ENCODE measurements at places on chromosomes 6 and 20.
A peak's percentile ranks its signal among the peaks of the same experiment; 100 is the strongest.

DNA sequence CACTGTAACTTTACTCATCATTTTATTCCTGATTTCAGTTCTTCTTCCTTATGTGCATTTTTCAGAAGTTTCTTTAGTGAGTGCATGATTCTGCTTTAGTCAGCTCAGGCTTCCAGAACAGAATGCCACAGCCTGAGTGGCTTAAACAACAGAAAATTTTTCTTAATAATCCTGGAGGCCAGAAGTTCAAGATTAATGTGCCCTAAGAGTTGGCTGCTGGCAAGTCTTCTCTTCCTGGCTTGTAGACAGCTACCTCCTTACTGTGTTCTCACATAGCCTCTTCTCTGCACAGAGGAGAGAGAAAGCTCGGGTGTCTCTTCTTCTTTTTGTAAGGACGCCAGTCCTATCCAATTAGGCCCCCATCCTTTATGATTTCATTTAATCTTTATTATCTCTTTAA, 443.1 kb upstream of the RGS17 start:
- no peak for DNase-seq

DNA sequence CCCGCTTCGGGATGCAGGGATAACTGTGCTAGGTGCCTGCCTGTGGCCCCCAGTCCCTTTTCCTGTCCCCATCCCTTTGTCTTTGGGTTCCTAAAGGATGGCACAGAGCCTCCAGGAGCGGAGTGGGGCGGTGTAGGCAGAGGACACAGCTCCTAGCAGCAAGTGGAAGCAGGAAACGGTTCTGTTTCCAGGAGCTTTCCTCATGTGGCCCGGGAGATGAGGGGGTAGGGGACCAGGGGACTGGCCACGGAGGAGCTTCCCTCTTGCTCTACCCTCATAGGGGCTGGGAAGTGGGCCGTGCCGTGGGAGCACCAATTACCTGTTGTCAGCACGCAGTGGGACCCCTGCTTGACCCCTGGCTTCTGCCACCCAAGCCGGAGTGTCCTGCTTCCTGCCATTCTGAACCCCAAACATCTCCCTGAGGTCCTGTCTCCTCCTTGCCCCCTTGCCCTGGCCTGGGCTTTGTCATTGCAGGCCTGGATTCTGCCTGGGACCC, 76.9 kb downstream of the SRC start:
- DNase-seq = no peak

GRCh38 chr20:38001173-38001875, 31.9 kb downstream of the TTI1 start:
- DNase-seq = peak; percentile 79

- DNase-seq = no peak
Measured at GRCh38 chr6:41777551-41778285, 2.0 kb downstream of the FRS3 start.

- peak; percentile 73 for DNase-seq
Measured at GRCh38 chr6:105374010-105374420, 28.9 kb downstream of the PREP start.

DNA sequence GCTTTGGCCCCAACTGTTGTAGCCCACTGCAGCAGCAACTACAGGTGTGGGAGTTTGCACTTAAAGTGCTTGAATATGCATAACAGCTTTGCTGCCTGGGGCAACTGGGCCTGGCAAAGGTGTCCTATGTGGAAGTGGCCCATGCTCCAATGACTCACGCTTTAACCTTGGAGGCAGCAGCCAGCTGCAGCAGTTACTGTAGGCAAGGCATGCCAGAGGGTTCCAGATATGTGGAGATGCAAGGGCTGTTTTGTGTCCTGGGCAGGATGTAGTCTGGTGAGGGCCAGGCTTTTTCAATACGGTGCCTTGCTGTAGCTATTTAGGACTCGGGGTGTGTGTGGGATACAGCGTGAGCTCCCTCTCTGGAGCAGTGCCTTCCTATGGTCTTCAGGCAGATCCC, 150.3 kb downstream of the NKAIN2 start:
- DNase-seq = no peak
